ENCODE measurements at places on chromosomes 1 and 21.

GRCh38 chr21:44405091-44405947, 50.0 kb upstream of the LRRC3 start:
- no peak for DNase-seq

- DNase-seq = no peak
These were observed 615 bp downstream of the CLIC4 start for GRCh38 chr1:24745711-24746413.

DNA sequence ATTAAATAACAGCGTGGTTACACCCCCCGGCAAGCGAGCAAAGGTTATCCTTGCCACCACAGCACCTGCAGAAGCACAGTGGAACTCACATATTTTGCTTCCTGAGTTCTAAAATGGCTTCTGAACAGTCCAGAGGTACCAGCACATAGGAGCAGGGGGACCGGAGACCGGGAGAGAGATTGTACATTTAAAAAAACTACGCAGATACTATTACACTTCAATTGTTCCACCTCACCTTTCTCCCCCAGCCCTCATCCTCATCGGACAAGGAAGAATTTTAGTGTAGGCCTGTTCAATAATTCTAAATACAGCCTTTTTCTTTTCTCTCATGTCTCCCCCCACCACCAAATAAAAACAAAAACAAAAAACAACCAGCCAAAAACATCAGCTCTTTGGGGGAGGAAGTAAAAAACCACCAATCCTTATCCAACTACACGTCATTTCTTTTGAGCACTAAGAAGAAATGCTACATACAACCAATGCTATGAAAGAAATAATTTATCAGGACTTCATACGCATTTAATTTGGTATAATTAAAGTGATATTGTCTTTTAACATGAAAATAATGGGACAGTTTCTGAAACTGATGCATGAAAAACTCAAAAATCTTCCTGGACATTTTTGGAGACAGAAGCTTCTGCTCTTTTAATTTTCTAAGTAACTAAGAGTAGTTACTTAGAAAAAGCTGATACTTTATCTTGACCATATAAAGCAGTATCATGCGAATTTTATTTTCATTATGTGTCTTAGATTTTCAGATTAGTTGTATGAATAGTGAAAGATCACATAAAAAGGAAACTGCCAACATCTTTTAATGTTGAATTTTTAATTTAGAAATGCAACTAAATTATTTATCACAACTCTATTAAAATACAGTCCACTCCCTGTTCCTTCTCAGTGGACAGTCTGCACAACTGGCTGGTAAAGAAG, 9.1 kb downstream of the CDKN2C start:
- DNase-seq = peak; percentile 82

DNA sequence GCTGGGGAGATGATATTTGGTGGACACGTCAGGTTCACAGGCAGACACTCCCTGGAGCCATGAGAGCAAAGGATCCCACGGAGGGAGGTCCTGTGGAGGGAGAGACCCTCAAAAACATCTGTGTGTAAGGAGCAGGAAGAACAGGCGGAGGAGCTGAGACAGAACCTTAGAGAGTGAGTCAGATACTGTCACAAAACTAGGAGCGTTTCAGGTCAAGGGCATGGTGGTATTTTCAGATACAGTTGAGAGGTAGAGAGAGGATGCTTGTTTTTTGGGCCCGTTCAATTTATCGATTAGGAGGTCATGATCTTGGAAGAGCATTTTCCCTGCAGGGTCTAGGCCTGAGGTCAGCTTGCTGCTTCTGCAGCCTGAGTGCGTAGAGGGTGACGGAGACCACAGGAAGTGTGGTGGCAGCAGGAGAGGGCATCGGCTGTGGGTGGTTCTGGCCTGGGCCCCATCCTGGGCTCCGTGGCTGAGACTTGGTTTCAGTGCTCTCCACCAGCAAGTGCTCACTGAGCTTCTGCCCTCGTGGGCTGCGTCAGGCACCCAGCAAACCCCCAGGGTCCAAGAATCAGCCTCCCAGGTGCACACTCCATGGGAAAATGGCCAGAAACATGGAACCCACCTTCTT, 39.9 kb downstream of the SPSB1 start:
- no peak for DNase-seq

Measured in NCI-H2081 treated with DMSO at 0.1 percent for 48 hours (cell line).